Suprapubic skin (tissue), 4 donors: ENCODE measurements at places on chromosomes 11 and 22.

GRCh38 chr11:26830757-26831156 lies 108.9 kb upstream of the SLC5A12 start:
- no peak for DNase-seq

- DNase-seq: peak; percentile 68
Observed at GRCh38 chr11:13238879-13239514, 38.6 kb upstream of the BMAL1 start.

DNA sequence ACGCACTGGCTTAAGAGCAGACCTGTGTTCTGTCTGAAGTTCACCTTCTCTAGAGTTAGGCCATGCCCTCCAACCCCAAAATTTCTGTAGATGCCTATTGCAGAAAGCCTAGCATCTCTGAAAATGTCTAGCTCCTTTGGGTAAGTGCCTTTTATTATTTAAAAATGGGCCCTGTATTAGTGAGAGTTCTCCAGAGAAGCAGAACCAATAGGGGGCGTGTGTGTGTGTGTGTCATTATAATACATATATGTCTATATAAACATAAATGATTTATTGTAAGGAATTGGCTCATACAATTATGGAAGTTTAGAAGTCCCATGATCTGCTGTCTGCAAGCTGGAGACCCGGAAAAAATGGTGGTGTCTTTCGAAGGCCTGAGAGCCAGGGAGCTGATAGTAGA lies 144.7 kb downstream of the TTC17 start:
- DNase-seq: no peak

GRCh38 chr22:19886605-19887255 lies 32.1 kb upstream of the GNB1L start:
- DNase-seq: no peak

DNA sequence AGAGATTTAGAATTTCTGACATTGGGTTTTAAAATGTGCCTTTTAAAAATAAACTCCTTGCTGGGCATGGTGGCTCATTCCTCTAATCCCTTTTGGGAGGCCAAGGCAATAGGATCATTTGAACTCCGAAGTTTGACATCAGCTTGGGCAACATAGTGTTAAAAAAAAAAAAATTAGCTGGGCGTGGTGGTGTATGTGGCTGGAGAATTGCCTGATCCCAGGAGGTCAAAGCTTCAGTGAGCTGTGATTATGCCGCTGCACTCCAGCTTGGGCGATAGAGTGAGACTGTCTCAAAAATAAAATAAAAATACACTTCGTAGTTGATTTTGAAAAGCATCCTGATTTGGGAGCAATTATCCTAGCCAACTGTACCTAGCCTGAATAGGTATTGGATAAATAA lies 3.4 kb upstream of the APLP2 start:
- no peak for DNase-seq

- DNase-seq: no peak
Observed at GRCh38 chr11:66454247-66454646, 12.5 kb upstream of the PELI3 start.

DNA sequence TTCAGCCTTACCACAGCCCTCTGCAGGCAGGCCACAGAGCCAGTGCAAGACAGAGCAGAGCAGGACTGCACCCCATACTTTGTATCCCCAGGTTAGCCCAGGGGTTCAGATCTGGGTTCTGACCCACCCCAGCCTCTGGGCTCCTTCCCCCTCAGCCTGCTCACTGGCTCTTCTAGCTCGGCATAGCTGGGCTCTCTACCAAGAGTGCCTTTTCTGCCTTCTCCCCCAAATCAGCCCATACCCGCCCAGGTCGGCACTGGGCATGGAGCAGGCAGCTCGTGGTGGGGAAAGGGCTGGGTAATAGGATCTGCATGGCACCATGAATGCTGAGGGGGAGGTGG lies 8.3 kb downstream of the RELT start:
- DNase-seq: no peak

DNA sequence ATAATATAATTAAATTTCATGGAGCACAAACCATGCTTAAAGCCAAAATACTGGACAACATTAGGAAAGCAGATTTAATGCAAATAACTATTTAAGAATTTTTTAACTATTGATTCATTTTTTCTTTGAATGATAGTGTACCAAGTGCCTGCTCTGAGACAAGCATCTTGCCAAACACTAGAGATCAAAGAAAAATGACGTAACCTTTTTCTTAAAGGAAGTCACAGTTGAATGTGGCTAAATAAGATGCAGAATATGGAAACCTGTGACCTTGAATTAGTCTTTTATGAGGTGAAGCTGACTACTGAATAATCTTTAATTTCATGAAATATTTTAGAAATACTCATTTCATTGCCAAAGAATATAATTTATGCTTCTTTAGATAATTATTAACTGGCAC lies 104.0 kb downstream of the MSANTD4 start:
- DNase-seq: no peak
